NCI-H460 (cell line): ENCODE measurements at places on chromosomes 1 and 21. TPM values are rescaled to one million over a fixed set of nuclear protein-coding genes. Genes with fewer than 3 reads are reported as not detected.

Gene RNF11
- 86.0 and 91.8 TPM in 2 replicates for total RNA-seq

Gene PLA2G2D
- total RNA-seq = not detected in 2 replicates

GRCh38 chr1:77888081-77888780 lies at the start of gene NEXN:
TSS of gene NEXN (plus strand) at chr1:77888624. CDS start at chr1:77916107, 27,483 bp downstream.
- no peak for DNase-seq

Gene MTARC1
- 9.4 and 10.9 TPM in 2 replicates for total RNA-seq

Gene GJC2
- total RNA-seq = 0.52 and 0.72 TPM in 2 replicates

Gene SLAMF1
- not detected in 2 replicates for total RNA-seq

GRCh38 chr1:165069829-165070228 lies 286.7 kb downstream of the LMX1A start:
- no peak for DNase-seq
